ENCODE measurements at places on chromosomes 13 and 19.

DNA sequence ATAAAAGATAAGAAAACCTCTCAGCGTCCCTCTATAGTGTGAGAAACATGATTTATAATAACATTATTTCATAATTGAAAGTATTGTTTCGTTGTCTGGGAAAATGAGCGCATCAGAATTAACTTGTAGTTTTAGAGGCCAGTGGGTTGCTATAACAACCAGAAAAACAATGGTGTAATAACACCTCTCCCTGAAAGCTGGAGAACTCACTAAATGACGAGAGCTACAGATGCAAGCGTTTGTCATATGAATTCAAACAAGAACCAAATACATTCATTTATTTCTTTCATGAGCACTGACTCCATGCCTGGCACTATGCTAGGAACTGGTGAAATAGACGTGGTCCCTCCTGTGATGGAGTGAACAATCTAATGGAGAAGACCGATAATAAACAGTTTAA, 16.3 kb downstream of the KBTBD7 start:
- DNase-seq = peak; percentile 21

- DNase-seq = peak; percentile 27
Observed at GRCh38 chr19:41691268-41691970, 3.3 kb upstream of the CEACAM7 start.

- no peak for DNase-seq
Observed at GRCh38 chr19:30062065-30062906, 120.2 kb downstream of the URI1 start.

DNA sequence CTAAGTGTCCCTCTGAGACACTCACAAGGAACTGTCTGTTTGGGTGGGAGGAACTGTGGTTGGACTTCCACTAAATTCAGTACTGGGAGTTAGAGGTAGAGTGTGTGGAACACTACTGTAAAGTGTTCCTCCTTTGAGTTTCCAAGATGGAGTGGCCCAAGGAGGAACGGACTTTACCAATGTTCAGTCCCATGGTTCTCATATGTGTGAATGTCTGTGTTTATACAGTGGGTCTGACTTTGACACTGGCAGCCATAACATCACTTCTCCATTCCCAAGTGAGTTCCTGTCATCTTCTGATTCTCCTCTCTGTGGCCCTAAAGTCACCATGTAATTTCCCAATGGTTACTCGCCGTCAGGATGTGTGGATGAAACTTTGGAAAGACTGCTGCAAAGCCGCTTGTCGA, 136.8 kb upstream of the SERP2 start:
- DNase-seq = peak; percentile 74

DNA sequence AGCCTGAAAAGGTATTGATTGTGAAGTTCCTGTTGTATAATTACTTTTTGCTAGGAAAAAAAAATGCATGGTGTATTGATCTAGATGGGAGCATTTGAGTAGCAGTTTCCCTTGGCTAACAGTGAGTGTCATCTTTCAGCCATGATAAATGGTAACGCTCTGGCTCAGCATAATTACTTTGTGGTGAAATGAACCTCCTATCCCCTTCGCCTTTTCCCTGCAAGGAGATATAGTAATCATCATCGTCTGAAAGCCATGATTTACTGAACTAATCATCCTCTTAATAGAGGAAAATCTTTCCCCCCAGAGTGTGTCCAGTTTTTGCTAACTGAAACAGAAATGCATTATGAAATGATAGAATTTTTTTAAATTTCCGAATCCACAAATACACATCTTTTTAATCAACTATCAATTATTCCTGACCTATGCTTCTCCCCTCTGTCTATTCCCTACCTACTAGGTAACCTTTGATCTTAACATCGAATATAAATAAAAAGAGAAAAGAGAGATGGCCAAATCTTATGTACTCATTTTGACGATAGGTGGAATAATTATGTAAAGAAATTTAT, 88.7 kb downstream of the MAB21L1 start:
- no peak for DNase-seq

DNA sequence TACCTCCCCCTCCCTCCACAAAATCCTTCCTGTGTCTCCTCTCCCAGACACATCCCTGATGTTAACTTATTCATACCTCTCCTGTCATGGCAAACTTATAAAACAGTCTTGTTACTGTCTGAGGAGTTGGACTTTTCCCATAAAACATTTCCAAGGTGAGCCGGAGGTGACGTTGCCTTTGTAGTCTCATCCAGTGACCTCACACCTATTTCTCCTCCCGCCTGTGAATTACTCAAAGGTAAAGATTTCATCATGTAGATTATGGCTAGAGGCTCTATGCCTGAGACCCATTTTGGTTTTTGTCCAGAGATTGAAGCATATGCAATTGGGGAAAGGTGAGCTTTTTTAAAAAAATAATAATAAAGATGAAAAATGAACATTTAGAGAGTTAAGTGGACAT, 529.0 kb downstream of the MYO16 start:
- no peak for DNase-seq

DNA sequence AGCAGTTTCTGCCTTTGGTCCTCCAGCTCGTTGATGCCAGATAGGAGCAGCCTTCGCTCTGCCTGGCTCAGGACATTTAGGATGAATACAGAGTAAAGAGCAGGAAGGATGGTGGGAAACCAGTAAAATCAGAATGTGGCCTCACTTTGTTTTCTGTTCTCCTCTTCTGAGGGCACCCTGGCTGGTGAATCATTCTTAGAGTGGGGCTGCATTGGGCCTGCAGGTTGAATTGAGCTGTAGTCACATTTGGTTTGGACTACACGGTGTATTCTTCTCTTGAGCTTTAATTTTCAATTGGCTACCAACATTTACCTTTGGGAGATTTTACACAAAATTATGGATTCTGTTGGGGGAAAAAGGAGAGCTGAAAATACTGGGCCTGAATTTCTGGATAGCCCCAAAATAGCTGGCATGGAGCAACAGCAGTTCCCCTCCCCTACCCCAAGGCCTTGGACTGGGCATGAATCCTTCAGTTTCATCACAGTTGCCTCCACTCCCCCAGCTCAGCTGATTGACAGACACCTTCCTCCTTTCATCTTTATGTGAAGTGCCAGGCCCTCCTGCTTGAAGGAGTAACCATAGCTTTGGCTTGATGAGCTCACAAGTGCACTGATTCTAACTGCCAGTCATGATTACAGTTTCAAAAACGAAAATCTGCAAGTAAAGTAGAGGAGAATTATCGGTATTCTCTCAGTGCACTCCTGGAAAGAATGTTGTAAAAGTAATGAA, 24.3 kb downstream of the ERCC5 start:
- peak; percentile 34 for DNase-seq

GRCh38 chr19:50488389-50489194, 11.9 kb upstream of the GARIN5A start:
- DNase-seq = peak; percentile 31

DNA sequence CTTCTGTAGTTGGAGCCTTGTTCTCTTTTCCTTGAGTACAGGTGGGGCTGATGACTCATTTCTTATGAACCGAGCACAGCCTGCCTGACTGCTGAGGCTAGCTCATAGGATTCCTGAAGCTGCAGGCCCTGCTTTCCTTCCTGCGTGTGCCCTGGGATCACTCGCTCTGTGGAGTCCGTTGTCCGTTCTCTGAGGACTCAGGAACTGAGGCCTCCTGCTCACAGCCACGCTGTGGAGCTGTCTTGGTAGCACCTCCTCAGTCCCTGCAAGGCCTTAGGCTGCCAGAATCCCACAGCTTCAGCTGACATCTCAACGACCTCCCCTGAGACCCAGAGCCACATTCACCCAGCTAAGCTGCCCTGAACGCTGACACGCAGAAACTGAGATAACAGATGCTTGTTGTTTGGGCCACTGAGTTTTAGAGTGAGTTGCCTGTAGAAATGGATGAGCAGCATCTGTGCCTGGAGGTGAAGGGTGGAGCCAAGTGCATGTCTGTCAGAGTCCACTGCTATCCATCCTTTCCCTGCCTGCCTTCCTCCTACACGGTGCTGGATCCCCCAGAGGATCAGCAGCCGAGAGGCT, 72.9 kb downstream of the ARHGEF7 start:
- DNase-seq = no peak

DNA sequence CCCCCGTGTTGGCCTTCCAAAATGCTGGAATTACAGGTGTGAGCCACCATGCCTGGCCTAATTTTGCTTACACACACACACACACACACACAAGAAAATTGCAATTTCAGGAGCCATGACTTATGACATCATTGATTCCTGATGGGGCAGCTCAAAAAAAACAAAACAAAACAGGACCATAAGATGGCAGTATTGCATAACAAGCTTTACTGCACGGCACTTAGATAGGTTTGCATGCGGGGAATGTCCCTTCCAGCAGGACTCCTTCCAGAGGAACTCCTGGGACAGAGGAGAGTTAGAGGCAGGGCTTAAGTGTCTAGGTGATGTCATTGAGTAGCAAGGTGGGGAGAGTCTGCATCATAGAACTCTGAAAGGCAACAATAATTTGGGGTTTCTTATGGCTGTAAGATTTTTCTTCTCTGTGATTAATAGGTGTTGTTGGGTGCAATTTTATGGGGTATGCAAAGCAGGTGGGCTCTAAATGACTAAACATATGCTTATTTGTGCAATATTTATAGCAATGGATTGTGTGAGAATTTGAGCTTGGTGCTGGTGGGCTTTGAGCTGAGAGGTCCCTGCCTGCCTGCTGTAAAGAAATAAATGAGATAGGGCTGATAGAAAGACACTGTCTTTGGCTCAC, 9.0 kb upstream of the ACSBG2 start:
- DNase-seq = peak; percentile 78

- DNase-seq = no peak
Observed at GRCh38 chr13:42312817-42313431, 41.0 kb downstream of the AKAP11 start.

- no peak for DNase-seq
Observed at GRCh38 chr19:38155453-38155852, 68.6 kb downstream of the DPF1 start.

- DNase-seq = no peak
Observed at GRCh38 chr13:99190147-99190985, 10.3 kb upstream of the UBAC2 start.

- DNase-seq = peak; percentile 71
Observed at GRCh38 chr19:872266-872951, 12.9 kb downstream of the CFD start.

DNA sequence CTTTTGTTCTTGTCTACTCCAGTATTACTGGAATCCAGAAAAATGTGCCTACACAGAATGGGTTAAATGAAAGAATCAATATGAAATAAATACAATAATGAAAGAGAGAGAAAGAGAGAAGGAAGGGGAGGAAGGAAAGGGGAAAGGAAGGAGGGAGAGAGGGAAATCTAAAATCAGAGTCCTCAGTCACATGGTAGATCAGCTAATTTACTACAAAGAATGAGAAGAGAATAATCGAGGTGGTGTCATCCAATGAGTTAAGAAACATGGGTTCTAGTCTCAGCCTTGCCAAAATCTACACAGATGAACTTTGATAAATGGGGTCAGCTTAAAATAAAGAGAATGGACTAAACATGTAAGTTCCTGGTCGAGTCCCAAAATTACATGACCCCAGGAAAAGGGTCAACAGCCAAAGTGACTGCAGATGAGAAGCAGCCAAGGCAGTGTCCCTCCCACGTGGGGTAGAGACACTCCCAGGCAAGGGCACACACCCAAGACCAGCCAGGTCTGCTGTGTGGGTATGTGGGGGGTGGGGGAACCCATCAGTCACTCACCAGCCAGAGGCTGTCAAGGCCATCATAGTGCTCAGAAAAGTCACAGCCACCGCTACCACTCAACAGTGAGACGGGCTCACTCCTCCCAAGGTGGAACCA, 103.6 kb downstream of the STK24 start:
- no peak for DNase-seq

DNA sequence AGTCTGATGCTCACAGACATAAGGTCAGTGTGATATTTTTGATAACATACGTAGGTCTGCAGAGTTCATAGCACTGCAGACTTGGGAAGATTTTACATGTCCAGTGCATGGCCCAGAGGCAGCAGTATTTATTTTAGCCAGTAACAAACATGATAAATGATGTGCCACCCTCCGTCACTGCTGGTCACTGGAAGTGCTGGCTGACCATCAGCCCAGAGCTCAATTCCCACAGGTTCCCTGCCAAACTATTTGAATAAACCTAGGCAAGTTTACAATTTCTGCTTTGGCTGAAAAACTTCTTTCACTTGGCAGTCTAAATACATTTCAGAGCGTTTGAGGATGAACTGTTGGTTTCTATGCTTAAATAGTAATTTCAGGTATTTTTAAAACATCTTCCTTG, 135.5 kb upstream of the EDNRB start:
- no peak for DNase-seq

DNA sequence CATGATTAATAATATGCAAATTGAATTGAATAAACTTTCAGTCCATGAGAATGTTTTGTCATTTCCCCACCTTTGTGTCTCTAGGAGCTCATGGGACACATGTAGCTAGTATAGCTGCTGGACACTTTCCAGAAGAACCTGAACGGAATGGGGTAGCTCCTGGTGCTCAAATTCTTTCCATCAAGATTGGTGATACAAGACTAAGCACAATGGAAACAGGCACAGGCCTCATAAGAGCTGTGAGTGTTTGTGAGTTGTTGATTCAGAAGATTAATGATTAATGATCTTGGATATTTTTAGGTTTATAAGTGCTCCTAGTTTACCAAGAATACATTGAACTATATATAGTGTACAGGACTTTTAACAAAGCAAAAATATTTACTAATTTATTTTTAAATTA, 30.1 kb downstream of the TPP2 start:
- DNase-seq = no peak

DNA sequence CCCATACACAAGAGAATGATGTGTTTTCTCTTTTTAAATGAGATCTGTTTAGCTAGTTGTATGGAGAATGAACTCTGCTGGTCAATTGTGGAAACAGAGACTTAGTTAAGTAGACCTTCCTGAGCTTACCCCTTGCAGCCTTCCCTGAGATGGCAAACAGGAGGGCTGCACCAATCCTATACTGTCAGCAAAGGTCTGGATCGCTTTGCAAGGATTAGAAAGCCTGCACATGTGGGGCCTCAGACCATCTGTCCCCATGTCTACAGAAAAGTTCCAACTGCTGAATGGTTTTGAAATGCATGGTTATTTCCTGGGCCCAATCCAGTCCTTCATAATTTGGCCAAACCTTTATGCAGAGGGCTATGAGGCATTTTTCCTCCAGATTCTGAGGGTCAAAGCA, 183.9 kb upstream of the SLC10A2 start:
- no peak for DNase-seq

- DNase-seq = peak; percentile 38
Observed at GRCh38 chr13:99288089-99288488, 19.1 kb downstream of the GPR183 start.

- DNase-seq = no peak
Observed at GRCh38 chr19:49342291-49342721, 7.1 kb downstream of the CD37 start.

DNA sequence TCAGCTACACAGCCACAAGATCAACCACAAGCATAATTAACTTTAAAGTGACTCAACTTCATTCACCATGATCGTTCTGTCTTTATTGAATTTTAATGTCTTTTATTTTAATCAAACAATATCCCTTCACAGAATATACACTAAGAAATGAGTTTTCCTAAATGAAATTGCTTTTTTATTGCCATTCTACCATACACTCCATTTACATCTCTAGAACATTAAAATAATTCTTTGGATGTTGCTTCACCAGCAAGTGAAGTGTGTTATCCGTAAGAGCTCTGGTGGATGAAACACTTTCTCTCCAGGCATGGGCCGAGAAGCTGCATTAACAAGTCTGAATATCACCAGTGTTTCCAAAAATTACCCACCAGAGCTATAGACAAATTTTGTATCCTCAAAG, 789.2 kb downstream of the PCDH9 start:
- no peak for DNase-seq

- DNase-seq = peak; percentile 52
Observed at GRCh38 chr13:33743438-33744368, 74.2 kb upstream of the RFC3 start.

Measured in inflammatory macrophage (primary cell).